ENCODE measurements at places on chromosomes 2 and 18.

DNA sequence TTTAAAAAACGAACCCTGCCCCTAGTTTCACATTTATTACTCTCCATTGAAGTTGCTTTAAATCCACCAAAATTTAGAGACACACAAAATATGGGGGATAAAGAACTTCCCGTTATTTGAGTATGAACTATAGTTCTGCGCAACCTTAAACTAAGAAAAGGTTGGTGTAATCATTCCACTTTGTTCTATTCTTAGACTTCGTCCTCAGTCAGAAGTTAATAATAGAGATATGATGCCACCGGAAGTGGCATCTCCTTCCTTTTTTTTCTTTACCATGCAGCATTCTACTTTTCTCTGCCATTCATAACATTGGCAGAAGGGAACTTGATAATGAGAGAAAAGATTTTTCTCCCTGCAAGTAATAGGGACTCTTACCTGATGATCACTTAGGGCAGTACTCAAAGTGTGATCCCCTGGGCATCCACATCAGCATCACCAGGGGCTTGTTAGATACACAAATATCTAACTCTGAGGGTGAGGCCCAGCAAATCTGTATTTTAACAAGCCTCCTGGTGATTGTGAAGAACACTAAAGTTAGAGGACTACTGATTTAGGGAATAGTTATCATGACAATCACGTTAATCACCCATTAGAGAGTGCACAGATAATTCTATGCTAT, 147.7 kb upstream of the DTNA start:
- H3K27ac ChIP-seq, result no peak overlapping the region
- peaks cover 2% of the 10 kb centered on the region for H3K4me1 ChIP-seq
- no peaks in the 10 kb centered on the region for H3K36me3 ChIP-seq
- H3K27me3 ChIP-seq, result no peaks in the 10 kb centered on the region

DNA sequence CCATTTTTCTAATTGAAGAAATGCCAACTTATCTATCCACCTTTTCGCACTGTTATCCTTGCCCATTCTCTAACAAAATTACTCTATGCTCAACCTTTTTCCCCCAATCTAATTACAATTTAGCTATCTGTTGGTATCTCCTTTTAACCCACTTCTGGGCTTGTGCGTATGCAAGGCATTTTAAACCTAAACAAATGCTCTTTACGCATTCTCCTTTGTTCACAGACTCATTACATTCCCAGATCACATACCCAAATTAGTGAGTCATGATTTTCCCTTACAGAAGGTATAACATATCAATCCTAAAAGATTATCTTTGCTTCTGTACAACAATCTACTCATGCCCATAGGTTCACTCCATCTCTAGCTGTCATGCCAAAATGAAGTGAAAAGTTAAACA, 71.7 kb upstream of the LYPD1 start:
- H3K27me3 ChIP-seq, result no peaks in the 10 kb centered on the region
- no peak for DNase-seq
- no peak overlapping the region for H3K4me3 ChIP-seq
- H3K36me3 ChIP-seq, result peaks cover 2% of the 10 kb centered on the region
- no peak overlapping the region for H3K27ac ChIP-seq
- peaks cover 2% of the 10 kb centered on the region for H3K4me1 ChIP-seq

DNA sequence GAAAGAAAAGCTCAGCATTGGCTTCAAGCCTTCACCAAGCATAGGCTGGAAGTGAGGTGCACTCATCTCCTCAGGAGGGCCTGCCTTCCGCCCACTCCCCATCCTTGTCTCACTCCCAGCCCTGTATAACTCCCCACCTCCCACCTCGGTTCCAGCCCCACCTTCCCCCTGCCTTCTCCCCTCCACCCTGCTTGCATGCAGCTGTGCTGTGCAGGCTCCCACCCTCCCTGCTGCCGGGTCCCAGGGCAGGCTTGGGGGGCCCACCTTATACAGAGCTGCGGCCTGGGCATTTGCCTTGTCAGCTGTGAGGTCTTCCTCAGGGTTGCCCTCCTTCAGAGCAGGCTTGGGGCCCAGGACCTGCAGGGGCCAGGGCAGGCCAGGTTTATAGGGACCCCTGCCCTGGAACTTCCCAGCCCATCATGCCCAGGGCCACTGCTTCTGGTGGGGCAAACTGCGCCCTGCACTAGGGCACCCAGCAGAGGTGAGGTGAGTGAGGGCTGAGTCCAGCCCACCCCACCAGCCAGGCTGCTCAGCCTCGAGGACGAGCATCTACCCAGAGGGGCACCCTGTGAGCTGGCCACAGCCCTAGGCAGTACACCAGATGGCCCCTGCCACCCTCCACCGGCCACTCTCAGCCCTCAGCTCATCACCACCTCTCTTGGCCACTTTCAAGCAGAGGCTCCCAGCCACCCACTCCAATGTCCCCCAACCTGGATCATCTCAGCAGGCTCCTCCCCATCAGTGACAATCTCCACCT, 11.6 kb downstream of the CAPG start:
- H3K36me3 ChIP-seq, result peaks cover 8% of the 10 kb centered on the region
- DNase-seq, result no peak
- H3K4me3 ChIP-seq, result no peak overlapping the region
- peak overlapping the region; percentile 74 for H3K27ac ChIP-seq
- peaks cover 13% of the 10 kb centered on the region for H3K4me1 ChIP-seq
- H3K27me3 ChIP-seq, result no peaks in the 10 kb centered on the region

DNA sequence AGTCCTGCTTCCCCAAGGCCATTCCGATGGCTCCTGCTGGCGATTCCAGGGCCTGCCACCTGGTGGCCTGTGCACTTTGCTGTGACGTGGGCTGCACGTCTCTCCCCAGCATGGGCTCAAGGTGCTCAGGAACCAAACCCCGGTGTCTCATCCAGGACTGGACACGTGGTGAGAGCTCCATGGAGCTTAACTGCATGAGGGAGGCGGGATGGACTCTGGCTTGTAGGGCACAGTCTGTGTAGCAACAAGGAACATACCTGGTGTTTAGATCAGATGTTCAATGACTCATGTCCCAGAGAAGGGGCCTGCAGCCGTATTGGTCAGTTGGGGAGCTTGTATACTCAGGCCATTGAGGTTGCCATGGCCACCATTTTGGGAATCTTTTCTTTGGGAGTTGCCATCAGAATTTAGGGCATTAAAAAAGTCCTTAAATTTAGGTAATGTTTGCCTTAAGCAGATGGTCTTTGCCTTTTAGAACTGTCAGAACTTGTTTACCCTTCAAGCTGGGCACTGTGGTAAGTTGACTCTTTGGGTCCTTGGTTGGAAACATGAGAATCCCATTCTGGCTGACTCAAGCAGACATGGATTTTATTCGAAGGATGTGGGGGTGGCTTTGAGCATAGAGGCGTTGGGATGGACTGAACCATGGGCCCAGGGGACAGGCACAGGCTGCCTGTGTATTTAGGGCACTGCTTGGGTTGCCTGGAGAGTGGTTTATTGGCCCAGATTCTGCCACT, 21.0 kb downstream of the AGAP1 start:
- peaks cover 20% of the 10 kb centered on the region for H3K4me1 ChIP-seq
- no peak overlapping the region for H3K27ac ChIP-seq
- H3K27me3 ChIP-seq, result no peaks in the 10 kb centered on the region
- no peak for DNase-seq

DNA sequence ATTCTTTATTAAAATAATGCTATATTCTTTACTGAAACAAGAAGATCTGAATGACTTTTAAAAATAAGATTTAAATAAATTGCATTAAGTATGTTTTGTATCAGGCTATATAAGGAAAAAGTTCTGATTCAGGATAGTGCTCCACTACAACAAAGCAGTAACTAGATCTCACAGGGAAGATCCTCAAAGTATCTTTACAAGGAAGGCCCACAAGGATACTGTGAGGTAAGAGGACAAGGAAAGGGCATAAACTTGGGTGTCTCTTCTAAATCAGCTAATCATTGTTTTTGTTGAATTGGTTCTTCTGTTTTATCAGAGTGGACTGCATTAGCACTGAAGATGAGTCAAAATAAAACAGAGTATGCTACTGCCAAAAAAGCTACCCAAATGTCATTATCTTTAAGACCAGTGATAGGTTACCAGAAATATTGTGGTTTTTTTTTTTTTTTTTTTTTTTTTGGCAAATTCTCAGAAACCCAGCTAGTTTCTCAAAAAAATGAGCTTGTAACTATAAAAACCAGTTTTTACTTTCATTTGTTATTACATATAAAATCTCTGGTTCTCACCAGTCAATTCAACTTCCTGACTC, 160.9 kb downstream of the BAZ2B start:
- H3K36me3 ChIP-seq, result peaks cover 5% of the 10 kb centered on the region
- no peak overlapping the region for H3K27ac ChIP-seq

- DNase-seq, result no peak
- peaks cover 2% of the 10 kb centered on the region for H3K4me1 ChIP-seq
- H3K36me3 ChIP-seq, result peaks cover 17% of the 10 kb centered on the region
These were observed 99.5 kb downstream of the MRO start for GRCh38 chr18:50720325-50720674.

GRCh38 chr2:65137197-65137775, 7.4 kb upstream of the RAB1A start:
- DNase-seq, result no peak
- no peak overlapping the region for H3K27ac ChIP-seq
- H3K4me3 ChIP-seq, result no peak overlapping the region
- peaks cover 17% of the 10 kb centered on the region for H3K4me1 ChIP-seq

DNA sequence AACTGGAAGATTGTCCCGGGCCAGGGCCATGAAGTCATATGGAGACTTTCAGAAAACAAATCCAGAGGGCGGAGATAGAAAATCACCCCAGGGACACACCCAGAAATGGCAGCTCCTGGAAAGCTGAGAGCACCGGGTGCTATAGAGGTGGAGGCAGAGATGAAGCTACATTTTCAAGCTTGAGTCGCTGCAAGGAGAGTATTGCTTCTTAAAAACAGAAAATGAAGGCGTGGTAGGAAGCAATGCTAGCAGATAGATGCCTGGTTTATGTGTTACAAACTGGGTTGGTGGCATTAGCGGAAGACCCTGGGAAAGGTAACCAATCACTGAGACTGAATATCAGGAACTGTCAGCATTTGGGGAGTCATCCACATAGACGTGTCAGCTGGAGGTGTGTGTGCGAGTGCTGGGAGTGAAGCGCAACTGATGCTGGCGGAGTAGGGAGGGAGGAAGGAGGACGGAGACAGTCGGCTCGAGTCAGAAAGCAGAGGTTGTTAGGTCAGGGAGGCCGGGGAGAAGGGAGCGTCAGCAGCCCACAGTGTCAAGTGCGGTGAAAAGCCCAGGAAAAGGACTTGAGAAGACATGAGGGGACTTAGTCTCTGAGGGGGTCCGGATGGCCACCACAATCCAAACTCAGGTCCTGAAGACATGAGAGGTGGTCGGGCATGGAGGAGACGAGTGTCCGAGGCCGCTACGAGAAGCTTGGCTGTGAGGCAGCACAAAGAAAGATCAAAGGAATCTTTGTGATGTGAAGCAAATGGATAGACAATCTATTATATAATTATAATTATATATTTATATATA, 45.4 kb downstream of the C18orf63 start:
- no peak overlapping the region for H3K4me3 ChIP-seq
- H3K36me3 ChIP-seq, result no peaks in the 10 kb centered on the region
- no peak overlapping the region for H3K27ac ChIP-seq
- peaks cover 3% of the 10 kb centered on the region for H3K27me3 ChIP-seq
- DNase-seq, result no peak

- H3K4me1 ChIP-seq, result peaks cover 50% of the 10 kb centered on the region
- peak overlapping the region; percentile 97 for H3K27ac ChIP-seq
- peak; percentile 49 for DNase-seq
- no peaks in the 10 kb centered on the region for H3K36me3 ChIP-seq
These were observed 101.6 kb downstream of the SPTBN1 start for GRCh38 chr2:54557601-54558187.

DNA sequence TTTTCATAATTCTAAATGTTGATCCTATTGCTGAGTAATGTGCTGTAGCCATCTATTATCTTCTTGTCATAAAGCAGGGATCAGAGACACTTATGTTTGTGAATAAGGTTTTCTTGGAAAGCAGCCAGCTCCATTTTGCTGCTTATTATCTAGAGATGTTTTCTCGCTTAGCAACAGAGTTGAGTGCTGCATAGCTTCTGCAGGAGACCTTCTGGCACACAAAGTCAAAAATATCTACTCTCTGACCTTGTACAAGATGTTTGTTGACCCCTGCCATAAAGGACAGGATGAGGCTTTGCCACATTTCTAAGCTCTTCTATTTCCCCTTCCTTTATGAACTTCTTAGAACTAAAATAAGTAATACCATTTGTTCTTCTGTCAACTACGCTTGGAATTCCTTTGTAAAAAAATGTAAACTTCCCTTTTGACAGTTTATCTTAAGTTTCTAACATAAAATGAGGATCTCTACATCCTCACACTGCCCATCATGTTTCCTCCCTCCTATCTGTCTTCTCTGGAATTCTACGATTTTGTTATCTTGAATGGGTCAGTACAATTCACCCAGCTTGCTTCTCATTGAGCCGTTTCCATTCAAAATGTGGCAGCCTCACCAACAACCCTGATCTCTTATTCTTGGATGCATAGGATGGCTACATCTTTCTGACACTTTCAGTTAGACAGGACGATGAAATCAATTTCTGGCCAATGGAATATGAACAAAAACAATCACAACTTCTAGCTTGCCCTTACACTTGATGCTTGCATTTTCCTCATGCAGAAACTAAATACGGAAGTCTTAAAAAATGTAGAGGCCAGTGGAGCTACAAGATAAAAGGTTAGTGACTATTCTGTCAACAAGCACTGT, 1377.0 kb downstream of the SUCLG1 start:
- no peak overlapping the region for H3K4me3 ChIP-seq
- no peak overlapping the region for H3K27ac ChIP-seq
- H3K27me3 ChIP-seq, result no peaks in the 10 kb centered on the region
- peaks cover 3% of the 10 kb centered on the region for H3K4me1 ChIP-seq
- DNase-seq, result no peak

GRCh38 chr2:161131804-161132203, 28.4 kb upstream of the TANK start:
- H3K27me3 ChIP-seq, result no peaks in the 10 kb centered on the region
- H3K36me3 ChIP-seq, result no peaks in the 10 kb centered on the region

DNA sequence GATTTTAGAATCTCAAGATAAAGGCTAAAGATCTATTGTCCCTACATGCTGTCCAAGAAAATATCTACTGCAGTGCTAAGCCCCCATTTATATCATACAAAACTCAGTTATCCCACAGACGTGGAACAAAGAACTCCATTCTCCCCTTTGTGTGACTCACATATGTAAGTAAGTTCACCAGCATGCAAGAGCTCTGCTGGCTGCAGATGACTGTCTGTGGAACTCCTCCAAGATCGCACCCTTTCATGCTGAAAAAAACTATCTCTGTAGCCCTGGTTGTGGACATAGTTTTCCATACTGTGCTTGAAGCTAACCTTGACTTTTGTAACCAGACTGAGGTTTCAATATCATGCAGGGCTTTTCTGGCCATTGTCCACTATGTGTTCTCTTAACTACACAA, 207.1 kb downstream of the ZNF521 start:
- H3K27me3 ChIP-seq, result peaks cover 4% of the 10 kb centered on the region
- no peak overlapping the region for H3K27ac ChIP-seq
- no peaks in the 10 kb centered on the region for H3K36me3 ChIP-seq
- no peak overlapping the region for H3K4me3 ChIP-seq
- DNase-seq, result no peak

GRCh38 chr18:68555879-68556301, 159.0 kb downstream of the TMX3 start:
- no peak overlapping the region for H3K27ac ChIP-seq
- H3K4me1 ChIP-seq, result peaks cover 8% of the 10 kb centered on the region
- H3K27me3 ChIP-seq, result no peaks in the 10 kb centered on the region
- no peak overlapping the region for H3K4me3 ChIP-seq
- DNase-seq, result no peak
- no peaks in the 10 kb centered on the region for H3K36me3 ChIP-seq

GRCh38 chr2:136251197-136251884, 133.4 kb upstream of the CXCR4 start:
- DNase-seq, result no peak
- no peak overlapping the region for H3K4me3 ChIP-seq
- H3K27ac ChIP-seq, result no peak overlapping the region
- no peaks in the 10 kb centered on the region for H3K4me1 ChIP-seq
- H3K36me3 ChIP-seq, result no peaks in the 10 kb centered on the region

Data from progenitor cell of endocrine pancreas (in vitro differentiated cells).